Cardiac fibroblast (primary cell): ENCODE measurements at places on chromosomes 6 and 20.

- no peak for DNase-seq
These were observed 163.1 kb downstream of the TTLL2 start for GRCh38 chr6:167487749-167488664.

- no peak for DNase-seq
These were observed 39.9 kb upstream of the SAMD5 start for GRCh38 chr6:147468634-147469033.

- DNase-seq, result peak; percentile 13
These were observed 1.4 kb downstream of the WFDC2 start for GRCh38 chr20:45470937-45471336.

GRCh38 chr6:163579111-163579879 lies 164.8 kb downstream of the QKI start:
- DNase-seq, result no peak

GRCh38 chr20:14193885-14194284 lies 143.5 kb downstream of the FLRT3 start:
- no peak for DNase-seq

GRCh38 chr6:9507136-9507895 lies 907.6 kb downstream of the TFAP2A start:
- no peak for DNase-seq

- DNase-seq, result no peak
These were observed 33.3 kb upstream of the THEMIS start for GRCh38 chr6:127933852-127934840.

DNA sequence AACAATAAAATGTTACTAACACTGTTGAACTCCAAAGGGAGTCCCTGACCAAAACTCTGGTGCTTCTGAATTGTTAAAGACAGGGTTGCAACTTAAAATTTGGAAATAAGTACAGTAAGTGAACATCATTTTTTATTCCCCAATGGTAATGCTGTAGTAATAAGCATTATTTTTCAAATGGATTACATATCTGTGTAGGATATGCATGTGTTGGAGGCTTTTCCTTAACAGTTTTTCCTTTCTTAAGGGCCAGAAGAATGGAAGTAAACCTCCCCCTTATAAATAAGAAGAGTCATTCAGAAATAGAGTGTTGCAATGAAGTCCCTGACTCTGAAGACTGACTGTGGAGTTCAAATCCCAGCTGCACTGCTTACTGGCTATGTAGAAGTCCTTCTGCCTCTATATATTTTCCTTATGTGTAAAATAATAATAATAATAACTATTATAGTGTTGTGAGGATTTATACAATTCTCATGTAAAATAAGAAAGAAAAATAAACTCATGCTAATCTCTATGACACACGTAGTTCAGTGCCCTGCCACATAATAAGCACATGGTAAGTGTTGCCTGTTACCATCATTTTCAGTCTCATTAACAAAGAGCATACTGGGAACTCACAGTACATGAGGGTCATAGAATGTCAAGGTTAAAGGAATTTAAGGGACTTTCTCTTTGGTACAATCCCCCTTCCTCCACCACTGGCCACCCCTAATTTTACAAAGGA lies 129.8 kb upstream of the SMLR1 start:
- peak; percentile 32 for DNase-seq

DNA sequence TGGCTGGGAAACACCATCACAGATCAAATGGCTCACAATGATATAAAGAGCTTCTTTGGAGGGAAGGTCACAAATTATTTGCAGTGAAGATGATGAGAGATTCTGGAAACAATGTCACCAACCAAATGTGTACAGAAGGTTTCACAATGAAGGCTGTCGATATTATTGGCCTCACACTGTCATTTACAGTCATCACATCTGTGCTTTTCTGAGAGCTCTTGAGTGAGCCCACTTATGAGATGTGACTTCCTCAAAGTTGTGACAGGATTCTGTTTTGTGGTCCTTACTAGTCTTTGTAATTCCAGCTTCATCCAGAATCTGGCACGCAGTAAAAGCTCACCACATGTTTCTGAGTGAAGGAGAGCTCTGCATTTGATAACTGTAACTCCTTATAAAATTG lies 133.6 kb downstream of the LMBRD1 start:
- no peak for DNase-seq

DNA sequence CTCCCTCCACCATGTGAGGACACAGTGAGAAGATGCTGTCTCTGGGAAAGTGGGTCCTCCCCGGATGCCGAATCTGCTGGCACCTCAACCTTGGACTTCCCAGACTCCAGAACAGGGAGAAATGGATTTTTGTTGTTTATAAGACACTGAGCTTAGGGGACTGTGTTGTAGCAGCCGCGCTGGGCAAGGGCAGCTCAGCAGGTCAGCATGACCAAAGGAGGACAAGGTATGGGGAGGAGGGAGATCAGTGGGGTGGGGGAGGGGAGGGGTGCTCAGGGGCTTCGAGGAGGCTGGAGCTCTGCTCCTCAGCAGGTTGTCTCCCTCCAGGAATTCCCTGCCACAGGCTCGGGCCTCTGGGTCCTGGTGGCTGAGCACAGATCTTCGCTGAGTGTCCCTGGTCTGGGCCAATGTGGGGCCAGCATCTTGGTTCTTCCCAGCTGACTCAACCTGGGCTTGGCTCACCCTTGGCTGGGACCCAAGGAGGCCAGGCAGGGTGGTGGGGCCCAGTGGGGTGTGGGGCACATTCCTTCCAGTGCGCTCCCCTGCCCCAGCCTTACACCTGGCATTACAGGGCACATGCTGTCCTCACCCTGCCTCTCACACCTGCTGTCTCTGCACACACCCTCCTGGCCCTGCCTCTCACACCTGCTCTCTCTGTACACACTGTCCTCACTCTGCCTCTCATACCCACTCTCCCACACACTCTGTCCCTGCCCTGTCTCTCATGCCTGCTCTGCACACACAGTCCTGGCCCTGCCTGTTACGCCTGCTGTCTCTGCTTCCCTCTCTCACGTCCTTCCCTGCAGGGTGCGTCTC lies 107.3 kb downstream of the SYCP2 start:
- DNase-seq, result no peak
